ENCODE measurements at places on chromosomes 3 and 15. TPM values are rescaled to one million over a fixed set of nuclear protein-coding genes. Genes with fewer than 3 reads are reported as not detected.

GRCh38 chr3:4855676-4856075 lies 123.6 kb upstream of the BHLHE40 start:
- DNase-seq: no peak

DNA sequence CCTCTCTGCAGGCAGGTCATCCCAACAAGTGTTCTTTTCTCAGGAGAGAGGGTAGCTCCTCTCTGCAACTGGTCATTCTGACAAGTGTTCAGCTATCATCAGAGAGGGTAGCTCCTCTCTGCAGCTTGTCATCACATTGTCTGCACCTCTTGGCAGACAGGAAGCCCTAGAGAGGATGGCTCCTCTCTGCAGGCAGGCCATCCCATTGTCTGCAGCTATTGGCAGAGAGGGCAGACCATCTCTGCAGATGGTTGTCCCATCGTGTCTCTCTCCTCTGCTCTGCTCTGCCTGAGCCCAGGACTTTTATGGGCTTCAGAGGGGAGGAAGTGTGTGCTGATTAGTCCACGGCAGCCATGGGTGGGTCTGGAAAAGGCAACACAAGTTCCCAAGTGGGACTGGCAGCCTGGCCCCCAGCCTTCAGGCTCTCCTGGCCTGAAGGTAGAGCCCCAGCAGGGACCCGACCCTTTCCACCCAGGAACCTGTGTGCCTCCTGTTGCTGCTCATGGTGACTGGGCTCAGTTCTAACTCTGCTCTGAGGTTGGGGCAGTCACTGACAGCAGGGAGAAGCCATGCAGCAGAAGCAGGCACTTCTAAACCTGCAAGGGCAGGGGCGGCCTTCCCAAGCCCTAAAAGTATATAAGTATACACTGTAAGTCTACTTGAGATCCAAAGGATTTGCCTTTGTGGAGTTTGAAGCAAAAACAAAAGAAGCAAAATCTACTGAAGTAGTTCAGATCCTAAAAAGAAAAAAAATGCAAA lies 637.9 kb downstream of the PLOD2 start:
- DNase-seq: no peak

- peak; percentile 45 for DNase-seq
These were observed 959 bp upstream of the RASA2 start for GRCh38 chr3:141485641-141486495.

DNA sequence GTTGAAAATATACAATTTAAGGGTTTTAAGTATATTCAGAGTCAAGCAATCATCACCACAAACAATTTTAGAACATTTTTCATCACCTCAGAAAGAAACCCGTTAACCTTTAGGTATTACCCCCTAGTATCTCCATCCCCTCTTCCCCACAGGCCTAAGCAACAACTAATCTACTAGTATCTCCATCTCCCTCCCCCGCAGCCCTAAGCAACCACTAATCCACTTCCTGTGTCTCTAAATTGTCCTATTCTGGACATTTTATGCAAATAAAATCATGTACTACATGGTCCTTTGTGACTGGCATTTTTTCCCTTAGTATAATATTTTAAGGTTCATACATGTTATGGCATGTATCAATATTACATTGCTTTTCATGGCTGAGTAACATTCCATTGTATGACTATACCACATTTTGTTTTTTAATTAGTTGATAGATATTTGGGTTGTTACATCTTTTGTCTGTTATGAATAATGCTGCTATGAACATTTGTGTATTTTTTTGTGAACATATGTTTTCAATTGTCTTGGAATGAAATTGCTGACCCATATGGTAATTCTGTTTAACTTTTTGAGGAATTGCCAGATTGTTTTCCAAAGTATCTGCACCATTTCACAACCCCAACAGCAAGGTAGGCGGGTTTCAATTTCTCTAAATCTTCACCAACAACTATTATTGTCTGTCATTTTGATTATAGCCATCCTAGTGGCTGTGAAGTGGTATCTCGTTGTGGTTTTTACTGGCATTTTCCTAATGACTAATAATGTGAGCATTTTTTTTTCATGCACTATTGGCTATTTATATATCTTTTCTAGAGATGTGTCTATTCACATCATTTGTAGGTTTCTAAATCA lies 215.6 kb upstream of the CD96 start:
- DNase-seq: no peak

DNA sequence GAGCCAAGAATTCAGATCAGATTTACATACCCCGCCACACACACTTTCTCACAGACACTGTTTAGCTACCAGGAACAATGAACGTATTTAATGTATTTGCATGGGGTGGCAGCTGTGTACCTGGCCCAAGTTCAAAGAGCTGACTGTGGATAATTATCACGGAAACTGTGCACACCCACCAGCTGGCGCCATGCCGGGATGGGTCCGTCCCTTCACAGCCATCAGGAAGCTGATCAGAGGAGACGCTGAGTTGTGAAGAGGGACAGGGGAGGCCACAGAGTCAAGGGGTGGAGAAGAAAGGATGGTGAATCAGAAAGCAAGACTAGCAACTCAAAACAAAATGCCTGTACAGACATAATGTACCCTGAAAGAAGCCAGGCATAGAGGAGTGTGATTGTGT lies 13.1 kb upstream of the PLA2G4D start:
- DNase-seq: no peak

DNA sequence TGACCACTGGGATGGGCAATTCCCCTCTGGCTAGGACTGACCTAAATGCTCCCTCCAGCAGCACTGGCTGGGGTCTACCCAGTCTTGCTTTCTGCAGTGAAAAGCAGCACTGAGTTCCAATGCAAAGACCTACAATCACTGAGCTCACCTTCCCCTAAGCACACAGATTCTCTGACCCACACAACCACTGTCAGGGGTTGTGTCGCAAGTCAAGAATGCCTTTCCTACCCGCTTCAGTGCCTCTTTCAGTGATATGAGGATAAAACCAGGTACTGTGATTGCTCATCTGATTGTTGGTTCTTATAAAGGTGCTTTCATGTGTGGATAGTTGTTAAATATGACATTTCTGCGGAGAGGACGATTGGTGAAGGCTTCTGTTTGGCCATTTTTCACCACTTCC lies 345.6 kb downstream of the GAP43 start:
- DNase-seq: no peak

GRCh38 chr3:126554560-126555525 lies 3.9 kb downstream of the C3orf22 start:
- no peak for DNase-seq

GRCh38 chr3:133410191-133410892 lies 10.5 kb downstream of the BFSP2 start:
- DNase-seq: no peak

- no peak for DNase-seq
These were observed 119.6 kb downstream of the GSK3B start for GRCh38 chr3:119974656-119975055.

The ACP3 gene
- total RNA-seq: 1.0 TPM

The CCDC33 gene
- total RNA-seq: not detected
